HTR-8/SVneo (cell line): ENCODE measurements at places on chromosomes 4 and X.

- DNase-seq: no peak
These were observed 59.3 kb upstream of the SOD3 start for GRCh38 chr4:24736066-24736465.

GRCh38 chrX:70190225-70190624 is 12.9 kb downstream of the DGAT2L6 start:
- DNase-seq: no peak

DNA sequence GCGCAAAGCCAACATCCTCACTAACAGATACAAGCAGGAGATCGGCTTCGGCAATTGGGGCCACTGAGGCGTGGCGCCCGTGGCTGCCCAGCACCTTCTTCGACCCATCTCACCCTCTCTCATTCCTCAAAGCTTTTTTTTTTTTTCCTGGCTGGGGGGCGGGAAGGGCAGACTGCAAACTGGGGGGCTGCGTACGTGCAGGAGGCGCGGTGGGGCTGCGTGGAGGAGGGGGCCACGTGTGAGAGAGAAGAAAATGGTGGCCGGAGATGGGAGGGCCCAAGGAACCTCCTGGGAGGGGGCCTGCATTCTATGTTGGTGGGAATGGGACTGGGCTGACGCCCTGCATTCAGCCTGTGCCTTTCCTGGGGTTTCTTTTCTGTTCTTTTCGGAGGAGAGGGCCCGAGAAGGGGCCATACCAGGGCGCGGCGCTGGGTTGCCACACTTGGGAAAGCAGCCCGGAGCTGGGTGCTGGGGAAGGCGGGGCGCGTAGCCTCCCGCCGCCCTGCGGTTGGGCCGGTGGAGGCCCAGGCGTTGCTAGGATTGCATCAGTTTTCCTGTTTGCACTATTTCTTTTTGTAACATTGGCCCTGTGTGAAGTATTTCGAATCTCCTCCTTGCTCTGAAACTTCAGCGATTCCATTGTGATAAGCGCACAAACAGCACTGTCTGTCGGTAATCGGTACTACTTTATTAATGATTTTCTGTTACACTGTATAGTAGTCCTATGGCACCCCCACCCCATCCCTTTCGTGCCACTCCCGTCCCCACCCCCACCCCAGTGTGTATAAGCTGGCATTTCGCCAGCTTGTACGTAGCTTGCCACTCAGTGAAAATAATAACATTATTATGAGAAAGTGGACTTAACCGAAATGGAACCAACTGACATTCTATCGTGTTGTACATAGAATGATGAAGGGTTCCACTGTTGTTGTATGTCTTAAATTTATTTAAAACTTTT is 4.5 kb downstream of the MID1IP1 start:
- peak; percentile 30 for DNase-seq

DNA sequence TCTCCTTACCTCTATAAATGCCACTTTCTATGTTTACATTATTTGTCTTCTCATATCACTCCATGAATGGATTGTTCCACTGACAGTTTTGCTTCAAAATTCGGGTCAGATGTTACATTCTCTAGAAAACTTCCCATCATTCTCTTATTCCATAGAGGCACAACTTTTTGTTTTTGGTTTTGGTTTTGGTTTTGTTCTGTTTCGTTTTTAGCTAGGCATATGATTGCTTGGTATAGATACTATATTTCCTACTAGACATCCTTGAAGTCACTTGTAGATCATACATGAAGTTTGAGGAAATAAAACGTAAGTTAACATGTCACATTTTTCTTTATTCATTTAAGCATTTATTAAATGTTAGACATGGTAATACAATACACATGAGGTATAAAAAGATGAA is 961.0 kb downstream of the PCDH18 start:
- DNase-seq: no peak

GRCh38 chr4:93203708-93204107 is 624.8 kb upstream of the ATOH1 start:
- no peak for DNase-seq

GRCh38 chr4:73194064-73194463 is 64.5 kb downstream of the ANKRD17 start:
- DNase-seq: no peak

DNA sequence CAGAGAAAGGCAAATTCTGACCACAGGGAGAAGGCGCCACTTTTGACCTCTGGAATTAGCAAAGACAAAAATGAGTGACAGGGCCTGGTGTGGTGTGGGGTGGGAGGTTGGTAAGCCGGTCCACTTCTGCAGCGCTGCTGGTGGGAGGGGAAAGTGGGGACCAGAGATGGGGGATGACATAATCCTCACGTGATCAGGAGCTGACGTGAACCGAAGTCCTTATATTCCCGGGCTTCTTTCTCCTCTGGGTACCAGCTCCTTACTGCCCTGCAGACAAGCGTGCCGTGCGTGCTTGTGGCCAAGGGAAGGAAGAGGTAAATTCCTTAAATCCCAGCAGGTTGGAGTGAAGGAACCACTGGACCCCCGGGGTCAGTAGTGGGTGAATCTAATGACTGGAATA is at the start of gene TCEAL7:
Gene TCEAL7 (plus strand): TSS at position 249 of the 400 bp plus-strand sequence. CDS start 1,165 bp downstream, outside the sequence.
- peak; percentile 32 for DNase-seq

- no peak for DNase-seq
These were observed 206.5 kb upstream of the STK26 start for GRCh38 chrX:131816551-131817136.

DNA sequence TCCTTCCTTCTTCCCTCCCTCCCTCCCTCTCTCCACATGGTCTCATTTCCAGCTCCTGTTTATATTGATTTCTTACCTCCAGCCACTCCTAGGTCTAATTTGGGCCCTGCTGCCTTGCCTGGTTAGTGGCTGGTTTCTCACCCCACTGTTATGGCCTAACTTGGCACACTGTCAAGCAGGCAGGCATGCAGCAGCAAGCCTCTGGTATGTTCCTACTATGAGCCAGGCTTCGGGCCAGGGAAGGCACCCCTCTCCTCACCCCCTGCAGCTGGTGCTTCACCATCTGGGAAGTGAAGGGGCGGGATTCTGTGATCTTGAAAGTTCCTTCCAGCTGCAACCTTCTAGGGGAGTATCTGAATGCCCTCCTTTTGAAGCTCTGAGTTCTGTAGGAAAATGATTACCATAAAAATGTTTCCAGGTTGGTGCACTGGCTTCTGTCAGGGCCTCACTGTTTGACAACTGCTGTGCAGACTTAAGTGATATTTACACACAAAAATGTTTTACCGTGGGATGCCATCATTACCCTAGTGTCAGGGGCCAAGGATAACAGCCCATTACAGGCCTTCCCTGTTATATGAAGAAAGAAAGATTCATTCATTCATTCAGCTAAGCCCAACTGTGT is 10.1 kb upstream of the VMA21 start:
- DNase-seq: no peak

DNA sequence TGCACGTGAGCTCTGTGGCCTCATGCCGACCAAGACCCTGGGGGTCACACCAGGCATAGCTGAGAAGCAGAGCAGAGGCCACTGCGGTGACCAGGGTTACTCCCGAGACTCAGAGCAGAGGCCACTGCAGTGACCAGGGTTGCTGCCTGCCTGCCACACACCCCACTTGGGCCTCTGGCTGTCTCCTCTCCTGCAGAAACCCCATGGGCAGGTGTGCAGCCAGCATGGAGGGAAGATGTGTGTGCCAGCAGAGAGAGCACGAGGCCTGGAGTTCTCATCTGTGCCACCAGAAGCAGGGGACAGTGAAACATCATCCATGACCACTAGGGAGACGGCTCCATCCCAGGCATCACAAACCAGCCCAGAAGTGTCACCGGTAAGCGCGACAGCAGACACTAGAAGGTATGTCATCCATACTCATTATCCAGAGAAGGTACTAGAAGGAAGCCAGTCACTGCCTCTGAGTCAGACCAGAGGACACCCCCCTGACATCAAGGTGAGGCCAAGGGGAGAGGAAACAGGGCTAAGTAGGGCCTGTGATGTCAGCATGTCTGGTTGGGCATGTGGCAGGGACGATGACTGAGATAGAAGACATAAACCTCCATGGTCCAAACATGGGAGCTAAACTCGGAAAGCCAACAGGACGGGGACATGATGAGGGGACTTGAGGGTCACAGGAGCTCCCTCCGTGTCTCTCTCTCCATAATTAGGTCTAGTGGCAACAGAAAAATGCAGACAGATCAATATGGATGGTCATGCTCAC is 24.2 kb upstream of the SPON2 start:
- no peak for DNase-seq

GRCh38 chr4:82661181-82661992 is 99.6 kb upstream of the TMEM150C start:
- no peak for DNase-seq

- no peak for DNase-seq
These were observed 136.2 kb upstream of the HCCS start for GRCh38 chrX:10974920-10975319.

- no peak for DNase-seq
These were observed 49.4 kb upstream of the RAB40AL start for GRCh38 chrX:102887687-102888086.

- peak; percentile 0 for DNase-seq
These were observed 54.4 kb upstream of the ACTRT1 start for GRCh38 chrX:128106630-128107029.

GRCh38 chr4:17587094-17587822 is 10.3 kb downstream of the LAP3 start:
- no peak for DNase-seq

DNA sequence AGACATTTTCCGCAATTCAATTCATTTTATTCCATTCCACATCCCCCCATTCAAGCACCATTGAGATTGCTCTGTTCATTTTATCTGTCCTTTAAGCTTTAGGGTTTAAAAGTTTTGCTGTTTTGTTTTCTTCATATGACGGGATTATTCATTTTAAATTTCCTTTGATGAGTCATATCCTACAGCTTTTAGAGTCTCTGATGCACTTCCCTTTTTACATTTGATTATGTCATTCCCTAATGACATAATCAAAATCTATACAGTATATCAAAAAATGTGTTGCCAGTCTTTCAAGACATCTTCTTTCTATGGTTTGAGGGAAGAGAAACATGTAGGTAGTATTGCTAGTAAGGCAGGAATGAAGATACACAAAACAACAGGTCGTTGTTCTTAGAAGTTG is 456.3 kb downstream of the PDGFC start:
- no peak for DNase-seq

GRCh38 chrX:65731684-65732289 is 64.3 kb downstream of the MSN start:
- DNase-seq: no peak

DNA sequence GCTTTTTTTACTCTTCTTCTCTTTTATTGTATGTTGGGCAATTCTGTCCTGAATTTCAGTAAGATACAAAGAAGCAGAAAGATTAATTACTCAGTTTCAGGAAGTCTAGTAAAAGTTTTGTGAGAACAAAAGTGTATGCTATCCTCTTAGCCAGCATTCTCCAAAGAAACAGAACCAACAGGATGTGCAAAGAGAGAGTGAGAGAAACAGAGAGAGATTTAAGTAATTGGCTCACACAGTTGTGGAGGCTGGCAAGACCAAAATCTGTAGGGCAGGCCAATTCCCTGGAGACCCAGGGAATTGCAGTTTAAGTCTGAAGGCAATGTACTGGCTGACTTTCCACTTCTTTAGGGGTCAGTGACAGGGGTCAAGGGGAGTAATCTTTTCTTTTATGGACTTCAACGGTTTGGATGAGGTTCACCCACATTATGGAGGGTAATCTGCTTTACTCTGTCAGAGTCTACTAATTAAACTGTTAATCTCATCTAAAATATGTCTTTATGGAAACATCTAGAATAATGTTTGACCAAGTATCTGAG is 59.2 kb upstream of the SLC39A8 start:
- no peak for DNase-seq

DNA sequence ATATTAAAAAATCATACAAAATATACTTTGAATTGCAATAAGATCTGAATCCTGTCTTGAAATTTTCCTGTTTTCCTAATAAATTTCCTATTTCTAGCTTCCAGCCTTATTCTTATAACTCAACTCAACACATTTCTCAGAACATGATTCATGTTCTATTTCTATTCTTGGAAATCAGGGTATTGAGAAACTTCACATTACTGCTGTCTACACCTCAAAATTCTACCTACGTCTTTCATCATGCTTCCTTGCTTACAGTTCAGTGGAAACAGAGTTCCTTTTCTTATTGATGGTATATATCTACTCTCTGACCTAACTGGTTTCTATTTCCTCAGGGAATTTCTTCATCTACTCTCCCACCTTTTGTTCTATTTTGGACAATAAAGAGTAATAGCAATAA is 2139.0 kb downstream of the ARAP2 start:
- DNase-seq: no peak

GRCh38 chr4:90537491-90537890 is 410.3 kb downstream of the CCSER1 start:
- DNase-seq: no peak

- DNase-seq: no peak
These were observed 3.5 kb upstream of the MXD4 start for GRCh38 chr4:2265113-2266110.

GRCh38 chr4:84091266-84091665 is 407.8 kb downstream of the NKX6-1 start:
- DNase-seq: no peak

GRCh38 chr4:86500527-86500926 is 93.6 kb upstream of the PTPN13 start:
- no peak for DNase-seq

DNA sequence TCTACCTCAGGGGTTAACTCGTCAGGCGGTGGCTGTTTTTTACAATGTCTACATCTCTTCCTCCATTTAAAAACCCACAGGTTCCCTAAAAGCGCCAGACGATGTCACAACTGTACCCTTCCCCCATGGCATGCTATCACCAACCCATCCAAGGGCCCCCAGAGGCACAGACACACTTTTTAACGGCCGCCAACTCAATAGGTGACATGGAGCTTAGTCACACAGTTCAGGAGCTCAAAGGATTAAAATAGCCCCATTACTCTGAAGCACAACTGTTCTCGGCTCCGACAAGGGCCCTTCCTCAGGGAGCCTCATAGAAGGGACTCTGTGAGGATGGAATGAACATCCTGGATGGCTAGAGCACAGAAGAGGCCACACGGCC is 12.4 kb downstream of the SH3KBP1 start:
- no peak for DNase-seq

- no peak for DNase-seq
These were observed 139.1 kb downstream of the COL4A6 start for GRCh38 chrX:108299101-108299591.

GRCh38 chr4:3436798-3437581 is 4.8 kb upstream of the HGFAC start:
- DNase-seq: peak; percentile 93

DNA sequence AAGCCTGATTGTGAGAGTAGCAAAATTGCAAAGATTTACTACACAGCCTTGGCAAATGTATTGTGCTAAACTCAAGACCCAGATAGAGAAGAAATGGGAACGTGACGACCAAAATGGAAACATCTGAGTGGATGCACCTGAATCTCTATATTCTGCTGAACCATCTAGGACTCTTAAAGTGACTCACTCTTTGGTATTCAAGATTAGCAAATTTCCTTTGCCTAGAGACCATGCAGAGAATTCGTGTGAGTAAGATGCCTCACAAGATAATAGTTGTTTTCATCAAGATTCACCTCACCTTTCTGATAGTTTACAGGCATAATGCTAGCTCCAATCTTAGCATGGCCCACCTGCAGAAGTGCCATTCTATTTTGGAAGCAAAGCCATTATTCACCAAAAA is 14.4 kb upstream of the ATOH1 start:
- no peak for DNase-seq

GRCh38 chr4:16573206-16573605 is 325.2 kb downstream of the LDB2 start:
- no peak for DNase-seq

- DNase-seq: no peak
These were observed 27.9 kb upstream of the FUNDC1 start for GRCh38 chrX:44570522-44570921.
